GM12864 (cell line): ENCODE measurements at places on chromosomes 5 and 9.

DNA sequence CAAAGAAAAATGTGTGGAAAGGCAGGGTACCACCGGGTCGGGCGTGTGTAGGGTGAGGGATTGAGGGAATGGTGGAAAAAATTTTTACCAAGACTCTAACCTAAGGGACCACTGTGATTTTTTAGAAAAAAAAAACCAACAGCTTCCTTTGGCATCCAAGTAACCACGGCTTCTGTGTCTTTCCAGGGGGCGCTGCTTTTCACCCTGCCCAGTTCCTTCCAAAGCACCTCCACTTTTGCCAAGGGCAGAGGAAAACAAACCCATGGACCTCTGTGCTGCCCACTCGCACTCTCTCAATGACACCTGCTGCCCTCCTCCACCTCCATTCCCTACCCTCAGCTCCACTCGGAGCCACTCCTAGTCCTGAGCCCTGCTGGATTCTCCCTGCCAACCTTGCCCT lies 381.0 kb downstream of the ENC1 start:
- no peak for DNase-seq

GRCh38 chr5:141434006-141434405 lies 3.7 kb downstream of the PCDHGA12 start:
- no peak for DNase-seq

DNA sequence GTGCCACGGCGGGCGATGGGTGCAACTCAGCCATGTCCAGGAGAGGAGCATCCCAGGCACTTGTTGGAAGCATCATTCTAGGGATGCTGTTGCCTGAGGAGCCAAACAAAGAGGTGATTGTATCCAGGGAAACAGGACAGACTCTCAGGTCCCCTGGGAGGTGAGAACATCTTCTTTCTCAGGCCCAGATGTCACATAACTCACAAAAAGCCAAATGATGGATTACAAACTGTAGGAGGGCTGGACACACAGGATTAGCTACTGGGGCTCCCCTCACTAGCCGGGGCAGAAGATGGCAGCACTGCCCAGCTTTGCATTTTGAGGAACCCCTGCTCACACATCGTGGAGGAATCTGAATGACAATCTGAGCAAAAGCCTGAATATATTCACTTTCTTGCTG lies 64.7 kb upstream of the NFIL3 start:
- no peak for DNase-seq

- DNase-seq = no peak
Observed at GRCh38 chr9:129163753-129164152, 14.3 kb downstream of the IER5L start.

GRCh38 chr5:85069659-85070640 lies 685.3 kb upstream of the EDIL3 start:
- no peak for DNase-seq

- DNase-seq = no peak
Observed at GRCh38 chr9:4985386-4986266, 554 bp downstream of the JAK2 start.

DNA sequence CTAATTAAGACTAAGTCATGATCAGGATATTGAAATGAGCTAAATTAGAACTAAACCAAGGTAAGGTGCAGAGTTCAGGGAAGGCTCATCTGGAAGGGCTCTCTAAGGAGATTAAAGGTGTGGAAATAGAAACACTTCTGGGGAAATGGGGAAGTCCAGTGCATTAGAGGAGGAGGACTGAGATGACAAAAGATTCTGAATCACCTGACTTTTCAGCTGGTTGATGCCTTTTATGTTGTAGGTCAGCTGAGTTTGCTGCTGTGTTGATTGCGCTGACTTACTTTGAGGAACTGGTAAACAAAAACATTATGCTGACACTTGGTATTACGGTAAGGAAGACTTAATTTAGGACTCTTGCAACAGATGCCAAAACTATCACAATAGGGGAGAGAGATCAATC lies 23.8 kb downstream of the IFNA5 start:
- DNase-seq = no peak

DNA sequence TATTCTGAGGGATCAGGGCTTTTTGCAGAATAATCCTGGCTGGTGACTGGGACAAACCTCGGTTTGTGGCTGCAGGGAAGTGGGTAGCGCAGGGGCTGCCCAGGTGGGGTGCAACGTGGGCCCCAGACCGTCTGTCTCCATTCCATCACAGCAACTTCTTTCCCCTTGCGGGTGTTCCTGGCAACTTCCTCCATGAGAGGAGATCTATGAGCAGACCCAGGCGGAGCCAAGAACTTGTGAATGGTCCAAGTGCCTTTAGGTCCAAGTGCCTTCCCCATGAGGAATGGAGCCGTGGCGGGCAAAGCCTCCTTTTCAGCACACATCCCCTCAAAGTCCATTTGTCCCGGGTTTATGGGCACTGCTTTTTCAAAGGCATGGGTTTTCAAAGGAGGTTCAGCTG lies 136.5 kb downstream of the PHF2 start:
- no peak for DNase-seq

DNA sequence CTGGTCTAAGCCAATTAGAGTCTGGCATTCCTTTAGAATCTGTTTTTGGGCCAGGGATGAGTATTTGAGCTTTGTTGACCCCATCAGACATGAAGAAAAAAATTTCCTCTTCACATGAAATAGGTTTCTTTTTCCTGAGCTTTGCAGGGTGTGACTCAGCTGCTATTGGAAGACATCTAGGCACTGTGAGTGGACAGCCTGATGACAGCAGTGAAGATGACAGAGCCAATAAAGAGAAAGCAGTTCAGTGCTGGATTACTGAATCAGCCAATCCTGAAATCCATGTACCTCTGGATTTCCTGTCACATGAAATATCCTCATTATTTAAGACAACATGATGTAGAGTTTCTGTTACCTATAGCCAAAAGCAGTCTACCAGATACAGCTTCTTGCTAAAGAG lies 51.3 kb upstream of the GRIA1 start:
- DNase-seq = no peak

GRCh38 chr5:167051402-167051768 lies 1240.1 kb upstream of the WWC1 start:
- no peak for DNase-seq

DNA sequence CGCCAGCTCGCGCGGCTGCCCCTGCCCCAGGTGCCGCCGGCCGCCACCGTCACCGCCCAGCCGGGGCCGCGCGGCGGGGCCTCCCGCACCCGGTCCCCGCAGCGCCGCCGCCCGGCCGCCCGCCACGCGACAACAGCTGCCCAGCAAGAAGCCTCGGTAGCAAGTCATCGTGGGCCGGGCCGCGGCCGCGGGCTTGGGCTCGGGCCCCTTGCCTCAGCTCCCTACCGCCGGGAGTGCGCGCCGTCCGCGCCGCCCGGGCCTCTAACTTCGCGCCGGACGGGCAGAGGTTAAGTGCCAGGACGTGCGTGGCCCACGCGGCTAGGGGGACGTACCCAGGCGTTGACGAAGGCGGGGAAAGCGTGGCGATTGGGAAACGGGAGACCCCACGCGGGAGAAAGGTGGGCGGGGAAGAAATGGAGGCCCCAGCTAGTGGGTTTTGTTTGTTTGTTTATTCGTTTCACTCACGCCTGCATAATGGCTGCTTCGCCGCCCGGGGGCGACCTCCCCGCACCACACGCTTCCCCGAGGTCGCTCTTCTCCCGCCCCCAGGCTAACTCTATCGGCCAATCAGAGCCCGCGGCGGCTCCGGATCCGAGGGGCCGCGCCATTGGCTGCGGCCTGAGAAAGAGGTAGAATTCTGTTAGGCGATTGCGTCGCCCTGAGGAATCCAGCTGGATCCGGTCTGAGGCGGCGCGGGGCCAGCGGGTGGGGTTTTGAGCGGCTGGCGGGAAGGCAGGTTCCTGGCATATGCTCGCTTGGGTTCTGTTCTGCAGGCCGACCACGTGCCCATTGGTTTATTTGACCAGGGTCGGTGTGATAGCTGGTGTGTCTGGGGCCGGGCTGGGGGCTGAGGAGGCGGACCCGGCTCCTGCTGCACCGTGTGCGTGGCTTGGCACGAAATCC lies at the start of gene NADK2:
NADK2 (minus strand) TSS at position 295 of the 903 bp plus-strand sequence; CDS start at position 168, 127 bp downstream.
- peak; percentile 72 for DNase-seq

DNA sequence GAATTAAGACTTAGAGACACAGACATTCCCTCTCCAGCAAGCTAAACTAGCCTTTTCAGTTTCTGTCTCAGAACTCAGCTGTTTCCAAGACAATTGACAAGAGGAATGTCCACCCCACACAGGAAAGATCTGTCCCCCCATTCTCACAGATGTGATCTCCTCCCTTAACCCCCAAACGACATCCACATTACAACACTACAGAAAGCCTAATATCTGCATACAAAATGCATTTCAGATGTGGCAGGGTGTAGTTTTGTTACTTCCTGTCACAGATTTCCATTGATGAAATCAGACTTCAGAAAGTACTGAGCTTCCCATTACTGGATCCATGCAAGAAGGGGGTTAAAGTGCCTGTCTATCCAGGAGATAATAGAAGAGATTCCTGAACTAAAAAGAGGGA lies 2.9 kb upstream of the ARSI start:
- no peak for DNase-seq
